ENCODE measurements at places on chromosomes 12 and 14.

GRCh38 chr14:102095231-102095870 lies 8.5 kb upstream of the HSP90AA1 start:
- no peak for DNase-seq

DNA sequence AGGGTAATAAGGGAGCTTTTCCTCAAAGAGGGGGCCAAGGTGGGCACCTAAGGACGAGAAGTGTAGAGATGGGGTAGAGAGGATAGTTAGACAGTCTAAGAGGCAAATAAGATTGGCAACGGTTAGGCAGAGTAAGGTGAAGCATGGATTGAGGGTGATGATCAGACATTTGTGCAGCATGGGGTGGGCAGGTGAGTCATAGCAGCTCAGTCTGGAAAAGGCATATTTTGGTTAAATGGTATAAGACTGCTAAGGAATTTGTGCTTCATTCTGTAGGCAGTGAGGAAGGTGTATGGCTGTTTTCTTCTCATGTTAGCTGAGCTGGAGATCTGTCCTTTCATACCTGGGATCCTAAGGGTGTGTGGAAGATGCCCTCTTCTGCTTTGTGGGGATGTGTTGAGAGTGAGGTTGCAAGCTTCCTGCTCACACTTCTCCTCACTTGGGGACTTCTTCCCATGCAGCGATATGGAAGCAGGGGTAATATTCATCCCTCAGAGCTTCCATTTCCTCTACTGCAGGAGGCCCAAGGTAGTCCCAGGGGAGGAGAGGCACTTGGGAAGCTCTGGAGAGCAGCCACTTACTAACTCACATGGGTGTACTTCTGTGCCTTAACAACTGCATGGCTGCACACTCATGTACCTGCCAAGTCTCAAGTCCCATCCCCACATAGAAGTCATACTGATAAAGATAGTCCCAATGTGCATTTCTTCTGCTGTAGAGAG lies 28.9 kb downstream of the GSG1 start:
- DNase-seq: no peak

DNA sequence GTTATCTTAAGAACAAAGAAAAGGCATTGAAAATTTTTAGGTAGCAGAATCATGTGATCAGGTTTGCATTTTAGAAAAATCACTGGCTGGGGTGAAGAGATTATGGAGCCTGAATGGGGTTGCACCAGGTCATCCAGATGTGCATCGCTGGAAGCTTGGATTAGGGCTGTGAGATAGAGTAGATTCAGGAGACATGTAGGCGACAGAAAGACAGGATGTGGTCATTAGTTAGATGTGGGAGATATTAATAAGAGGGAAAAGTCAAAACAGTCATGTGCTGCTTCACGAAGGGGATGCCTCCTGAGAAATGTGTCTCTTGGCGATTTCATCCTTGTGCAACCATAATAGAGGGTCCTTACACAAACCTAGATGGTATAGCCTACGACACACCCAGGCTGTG lies 25.1 kb downstream of the TEAD4 start:
- DNase-seq: no peak

- DNase-seq: no peak
Measured at GRCh38 chr14:68370057-68370360, 422.9 kb downstream of the ZFP36L1 start.

DNA sequence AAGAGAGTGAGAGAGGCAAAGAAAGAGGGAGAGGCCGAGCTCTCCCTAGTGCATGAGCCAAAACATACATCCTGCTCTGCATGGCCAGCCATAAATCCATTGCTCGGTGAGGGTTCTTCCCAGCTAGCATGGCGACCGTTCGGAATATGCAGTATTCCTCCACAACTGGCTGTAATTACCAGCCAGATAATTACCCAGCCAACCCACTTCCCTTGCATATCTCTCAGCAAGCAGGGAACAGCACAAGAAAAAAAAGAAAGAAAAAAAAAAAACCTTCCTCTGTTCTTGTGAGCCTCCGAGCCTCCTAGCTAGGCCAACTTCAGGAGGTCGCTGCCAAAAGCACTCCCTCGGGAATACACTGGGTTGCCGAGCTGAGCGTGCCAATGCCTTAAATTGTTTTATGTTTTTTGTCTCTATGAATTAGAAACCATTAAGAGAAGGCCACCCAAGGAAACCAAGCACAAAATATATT lies 567.9 kb downstream of the MED13L start:
- no peak for DNase-seq

Measured in stimulated activated CD8-positive, alpha-beta memory T cell treated with anti-CD3 and anti-CD28 coated beads, Interleukin-7, amount 100 ng/mL, for 1 hour (primary cell).